ENCODE measurements at places on chromosomes 4 and X.

DNA sequence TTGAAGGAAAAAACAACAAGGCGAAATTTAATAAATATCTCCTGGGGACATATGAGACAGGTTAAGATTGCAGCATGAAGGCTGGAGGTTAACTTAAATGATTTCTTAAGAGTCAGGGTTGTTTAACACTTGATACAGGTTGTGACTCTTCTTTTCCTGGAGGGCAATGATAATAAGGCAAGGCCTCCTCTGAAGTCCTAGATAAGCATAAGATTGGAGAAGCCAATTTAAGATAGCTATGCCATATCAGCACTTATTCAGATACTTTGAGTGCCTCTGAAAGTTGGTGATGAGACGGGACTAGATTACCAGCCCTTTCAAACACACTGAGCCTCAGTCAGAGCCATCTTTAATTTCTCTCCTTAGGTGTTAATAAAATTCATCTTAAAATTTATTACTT, 350.8 kb downstream of the FBXO8 start:
- DNase-seq = no peak

DNA sequence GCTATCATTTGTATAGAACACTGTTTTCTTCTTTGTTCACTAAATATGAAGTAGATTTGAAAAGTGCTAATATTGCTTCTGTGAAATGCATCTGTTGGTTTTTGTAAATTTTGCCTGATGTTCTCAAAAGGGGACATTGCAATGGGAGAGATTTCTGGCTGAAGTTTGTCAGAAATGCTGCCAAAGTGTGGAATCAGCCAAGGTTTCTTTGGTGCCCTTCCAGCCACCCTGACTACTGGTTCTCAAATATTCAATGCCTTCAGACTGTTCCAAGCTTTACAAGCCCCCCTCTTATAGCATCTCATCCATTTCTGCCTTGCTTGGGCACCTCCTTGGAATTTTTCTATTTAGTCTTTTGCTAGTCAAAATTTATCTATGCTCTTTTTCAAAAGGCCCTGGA, 60.6 kb upstream of the TMLHE start:
- DNase-seq = no peak

- no peak for DNase-seq
These were observed 10.5 kb downstream of the TEX13B start for GRCh38 chrX:107971636-107972035.

DNA sequence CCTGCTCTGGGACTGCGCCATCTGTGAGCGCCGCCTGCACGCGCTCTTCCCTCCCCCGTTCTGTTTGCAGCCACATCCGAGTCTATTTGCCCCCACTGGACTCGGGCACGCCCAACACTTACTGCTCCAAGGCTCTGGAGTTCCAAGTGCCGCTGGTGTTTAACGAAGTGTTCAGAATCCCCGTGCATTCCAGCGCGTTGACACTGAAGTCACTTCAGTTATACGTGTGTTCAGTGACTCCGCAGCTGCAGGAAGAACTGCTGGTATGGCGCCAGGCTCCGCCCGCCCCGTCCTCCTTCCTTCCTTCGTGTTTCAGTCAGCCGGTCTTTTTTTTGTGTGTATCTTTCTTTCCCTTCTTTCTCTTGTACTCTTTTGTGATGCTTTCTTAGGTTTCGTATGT, 30.7 kb upstream of the CLCN4 start:
- DNase-seq = no peak

- DNase-seq = no peak
These were observed 64.8 kb downstream of the PLS3 start for GRCh38 chrX:115625572-115626301.

GRCh38 chr4:19711871-19712270, 539.8 kb upstream of the SLIT2 start:
- DNase-seq = no peak

DNA sequence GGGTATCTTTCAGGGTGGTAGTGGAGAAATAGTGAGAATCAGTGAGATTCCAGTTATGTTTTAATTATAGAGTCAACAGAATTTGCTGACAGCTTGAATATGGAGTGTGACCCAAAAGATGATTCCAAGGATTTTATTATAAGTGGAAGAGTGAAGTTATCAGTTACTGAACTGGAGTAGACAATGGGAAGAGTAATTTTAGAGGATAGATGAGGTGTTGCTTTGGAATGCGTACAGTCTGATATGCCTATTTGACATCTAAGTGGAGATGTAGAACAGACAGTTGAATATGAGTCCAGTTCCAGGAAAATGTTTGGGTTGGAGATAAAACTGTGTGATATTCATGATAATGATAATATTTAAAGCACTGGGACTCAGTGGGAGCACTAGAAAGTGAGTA, 174.2 kb downstream of the MAPK10 start:
- DNase-seq = no peak

- no peak for DNase-seq
These were observed 4.7 kb upstream of the LARP1B start for GRCh38 chr4:128056396-128056795.

GRCh38 chrX:107454302-107454701, 4.8 kb downstream of the FRMPD3 start:
- DNase-seq = no peak

- peak; percentile 80 for DNase-seq
These were observed 29.5 kb downstream of the DMP1 start for GRCh38 chr4:87679449-87680169.

DNA sequence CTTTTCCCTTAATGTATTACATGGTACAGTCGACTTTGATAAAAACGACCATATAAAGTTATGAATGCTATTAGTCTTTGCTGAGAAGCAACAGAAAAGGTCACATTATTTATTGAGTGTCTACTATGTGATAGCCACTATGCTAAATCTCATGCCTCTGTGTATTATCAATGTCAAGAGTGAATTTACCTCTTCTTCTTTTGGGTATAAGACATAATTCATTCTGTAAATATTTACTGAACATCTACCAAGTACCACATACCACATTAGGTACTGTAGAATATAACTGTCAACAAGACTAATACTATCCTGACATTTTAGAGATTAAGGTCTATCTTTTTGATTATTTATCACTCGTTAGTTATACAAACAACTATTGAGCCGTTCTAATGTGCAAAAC, 268.7 kb upstream of the FTHL17 start:
- no peak for DNase-seq

GRCh38 chrX:69117876-69118526, 47.3 kb downstream of the PJA1 start:
- DNase-seq = no peak

DNA sequence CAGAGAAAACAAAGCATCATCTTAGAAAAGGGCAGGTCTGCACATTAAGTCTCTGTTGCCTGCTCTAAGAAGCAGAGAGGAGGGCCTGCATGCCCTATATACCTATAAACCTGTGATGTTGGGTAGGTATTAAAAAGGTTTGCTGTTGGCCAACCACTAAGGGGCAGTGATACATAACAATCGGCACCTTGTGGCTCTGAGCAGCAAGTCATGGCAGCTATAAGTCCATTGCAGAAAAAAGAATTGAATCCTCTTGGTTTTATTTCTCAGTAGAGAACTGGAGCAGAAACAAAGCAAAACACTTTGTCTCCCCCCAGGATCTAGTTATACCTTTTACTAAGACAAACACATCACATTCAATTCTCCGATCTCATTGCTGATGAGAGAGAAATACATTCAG, 1364.4 kb downstream of the STIM2 start:
- DNase-seq = peak; percentile 75

DNA sequence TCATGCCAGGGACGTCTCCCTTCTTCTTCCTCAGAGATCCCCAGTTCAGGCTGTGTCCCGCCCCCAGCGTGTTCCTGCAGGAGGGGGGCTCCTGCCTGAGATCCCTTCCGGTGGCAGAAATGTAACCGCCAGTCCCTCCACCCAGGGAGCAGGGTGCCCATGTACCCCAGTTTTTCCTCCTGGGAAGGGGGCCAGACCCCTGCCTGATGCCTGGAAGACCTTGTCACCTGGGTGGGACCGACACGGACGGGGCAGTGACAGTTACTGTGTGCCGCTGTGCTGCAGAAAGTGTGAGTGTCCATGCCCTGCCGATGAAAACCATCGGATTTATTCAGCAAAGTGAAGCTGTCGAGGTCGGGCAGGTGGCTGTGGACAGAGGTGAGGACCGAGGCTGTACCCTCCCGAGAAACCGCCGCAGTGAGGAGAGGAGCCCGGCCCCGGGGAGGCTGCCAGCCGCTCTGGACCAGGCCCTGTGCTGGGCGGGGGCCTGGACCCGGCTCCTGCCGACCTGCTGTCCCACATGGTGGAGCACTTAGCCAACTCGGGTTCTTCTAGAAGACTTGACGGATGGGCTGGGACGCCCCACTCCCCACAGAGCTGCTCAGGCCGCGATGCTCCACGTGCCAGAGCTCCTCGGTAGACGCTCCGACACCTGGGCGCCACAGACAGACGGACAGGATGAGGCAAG, 36.7 kb upstream of the HMX1 start:
- no peak for DNase-seq

DNA sequence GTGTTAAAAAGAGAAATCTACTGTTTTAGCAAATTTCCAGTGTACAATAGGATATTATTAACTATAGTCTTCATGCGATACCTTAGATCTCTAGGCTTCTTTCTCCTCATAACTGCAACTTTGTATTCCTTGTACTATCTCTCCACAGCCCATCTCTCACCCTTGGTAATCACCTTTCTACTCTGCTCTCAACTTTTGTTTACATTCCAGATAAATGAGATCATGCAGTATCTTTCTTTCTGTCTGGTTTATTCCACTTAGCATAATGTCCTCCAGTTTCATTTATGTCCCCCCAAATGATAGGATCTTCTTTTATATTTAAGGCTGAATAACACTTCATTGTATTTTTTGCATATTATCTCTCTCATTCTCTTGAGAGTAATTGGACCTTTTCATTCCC, 165.5 kb downstream of the HS3ST1 start:
- DNase-seq = peak; percentile 29

- no peak for DNase-seq
These were observed 102.0 kb upstream of the GATB start for GRCh38 chr4:151862766-151863165.

GRCh38 chr4:59838236-59838635, 1361.9 kb upstream of the ADGRL3 start:
- no peak for DNase-seq

DNA sequence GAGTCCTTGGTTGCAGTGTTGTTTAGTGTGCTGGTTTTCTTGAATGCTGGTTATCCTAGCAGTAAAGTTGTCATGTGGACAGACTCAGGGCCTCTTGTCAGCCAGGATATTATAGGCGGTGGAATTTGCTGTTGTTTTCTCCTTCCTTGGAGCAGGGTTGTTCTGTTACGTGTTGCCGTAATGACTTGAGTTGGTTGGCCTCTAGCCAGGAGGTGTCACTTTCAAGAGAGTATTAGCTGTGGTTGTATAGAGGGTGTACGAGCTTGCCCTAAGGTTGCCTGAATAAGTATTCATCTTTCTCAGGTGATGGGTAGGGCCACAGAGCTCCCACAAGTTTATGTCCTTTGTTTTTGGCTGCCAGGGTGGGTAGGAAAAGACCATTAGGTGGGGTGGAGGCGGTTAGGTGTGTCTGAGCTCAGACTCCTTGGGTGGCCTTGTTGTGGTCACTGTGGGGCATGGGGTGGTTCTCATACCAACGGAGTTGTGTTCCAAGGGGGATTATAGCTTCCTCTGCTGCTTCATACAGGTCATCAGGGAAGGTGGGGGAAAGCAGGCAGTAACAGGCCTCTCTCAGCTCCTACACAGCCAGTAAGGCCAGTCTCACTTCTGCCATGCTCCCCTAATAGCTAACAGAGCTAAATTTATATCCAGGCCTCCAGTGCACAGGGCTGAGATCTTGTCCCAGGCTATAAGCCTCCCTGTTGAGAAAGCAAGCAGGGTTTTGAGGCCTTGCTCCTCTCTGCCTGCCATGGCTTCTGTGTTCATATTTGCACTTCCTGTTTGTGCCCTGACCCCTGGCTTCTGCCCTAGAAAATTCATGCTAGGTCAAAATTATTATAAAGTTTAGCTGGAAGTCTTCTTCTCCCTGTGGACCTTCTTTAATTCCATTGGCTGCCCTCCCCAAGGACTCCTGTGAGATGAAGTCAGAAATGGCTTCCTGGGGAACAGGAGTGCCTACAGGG, 594.7 kb downstream of the RAPGEF2 start:
- no peak for DNase-seq

DNA sequence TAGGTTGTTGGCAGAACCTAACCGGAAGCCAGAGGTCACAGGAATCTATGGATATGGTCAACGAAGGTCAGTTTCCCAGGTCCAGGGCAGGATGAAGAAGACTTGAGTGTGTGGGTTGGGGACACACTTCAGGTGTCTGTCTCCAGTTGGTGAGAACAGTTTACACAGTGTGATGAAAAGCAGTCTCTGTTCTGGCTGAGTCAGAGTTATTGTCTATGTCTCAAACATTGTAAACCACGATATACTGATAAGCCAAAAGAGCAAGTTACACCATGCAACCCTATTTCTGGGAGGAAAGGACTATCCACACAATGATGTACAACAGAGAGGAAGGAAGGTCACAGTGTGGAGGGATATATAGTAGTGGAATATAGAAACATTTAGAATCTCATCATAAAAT, 187.1 kb upstream of the C1QTNF7 start:
- DNase-seq = no peak

DNA sequence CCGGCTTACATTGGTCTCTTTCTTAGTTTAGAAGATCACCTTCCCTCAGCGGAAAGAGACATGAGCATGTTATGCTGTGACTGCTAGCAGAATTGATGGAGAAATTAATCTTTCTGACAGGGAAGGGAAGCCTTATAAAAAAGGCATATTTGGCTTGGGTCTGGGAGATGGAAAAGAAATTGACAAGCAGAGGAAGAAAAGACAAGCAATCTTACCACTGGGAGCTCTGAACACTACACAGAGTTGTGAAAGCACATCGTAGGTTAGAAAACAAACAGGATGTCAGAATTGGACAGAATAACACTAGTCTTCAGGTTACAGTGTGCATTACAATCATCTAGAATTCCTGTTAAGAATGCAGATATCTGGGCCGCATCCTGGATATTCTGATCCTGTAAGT, 1493.8 kb upstream of the IGFBP7 start:
- DNase-seq = no peak

DNA sequence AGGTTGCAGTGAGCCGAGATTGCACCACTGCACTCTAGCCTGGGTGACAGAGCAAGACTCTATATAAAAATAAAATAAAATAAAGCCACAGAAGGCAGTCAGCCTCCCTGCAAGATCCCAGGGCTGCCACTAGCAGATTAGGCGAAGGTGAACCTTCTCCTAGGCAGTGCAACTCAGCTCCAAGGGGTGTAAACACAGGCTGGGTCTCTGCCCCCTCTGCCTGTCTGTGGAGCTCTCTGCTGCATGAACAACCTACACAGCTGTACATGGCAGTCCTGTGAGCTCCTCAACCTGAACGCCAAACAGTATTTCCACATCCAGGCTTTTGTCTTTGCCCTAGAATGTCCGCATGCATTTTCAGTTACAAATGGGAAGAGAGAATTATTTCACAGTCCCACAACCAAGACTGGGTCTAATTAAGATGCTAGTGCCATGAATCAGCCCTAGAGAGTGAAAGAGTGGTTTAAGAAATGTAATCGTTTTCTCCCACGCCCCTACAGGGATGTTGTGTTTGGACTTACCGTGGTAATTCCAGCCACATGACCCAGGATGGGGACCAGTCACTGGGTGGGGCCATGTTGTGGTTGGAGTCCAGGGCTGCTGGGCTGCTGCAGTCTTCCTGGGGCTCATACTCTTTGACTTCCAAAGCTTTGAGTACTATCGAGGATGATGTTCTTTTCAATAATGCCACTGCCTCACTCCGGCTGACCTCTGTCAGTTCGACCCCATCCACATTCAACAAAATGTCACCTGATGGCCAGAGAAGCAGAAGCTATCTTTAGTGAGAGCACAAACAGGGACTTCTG, 99.0 kb downstream of the FIP1L1 start:
- peak; percentile 27 for DNase-seq
